ENCODE measurements at places on chromosomes 13 and 19.

DNA sequence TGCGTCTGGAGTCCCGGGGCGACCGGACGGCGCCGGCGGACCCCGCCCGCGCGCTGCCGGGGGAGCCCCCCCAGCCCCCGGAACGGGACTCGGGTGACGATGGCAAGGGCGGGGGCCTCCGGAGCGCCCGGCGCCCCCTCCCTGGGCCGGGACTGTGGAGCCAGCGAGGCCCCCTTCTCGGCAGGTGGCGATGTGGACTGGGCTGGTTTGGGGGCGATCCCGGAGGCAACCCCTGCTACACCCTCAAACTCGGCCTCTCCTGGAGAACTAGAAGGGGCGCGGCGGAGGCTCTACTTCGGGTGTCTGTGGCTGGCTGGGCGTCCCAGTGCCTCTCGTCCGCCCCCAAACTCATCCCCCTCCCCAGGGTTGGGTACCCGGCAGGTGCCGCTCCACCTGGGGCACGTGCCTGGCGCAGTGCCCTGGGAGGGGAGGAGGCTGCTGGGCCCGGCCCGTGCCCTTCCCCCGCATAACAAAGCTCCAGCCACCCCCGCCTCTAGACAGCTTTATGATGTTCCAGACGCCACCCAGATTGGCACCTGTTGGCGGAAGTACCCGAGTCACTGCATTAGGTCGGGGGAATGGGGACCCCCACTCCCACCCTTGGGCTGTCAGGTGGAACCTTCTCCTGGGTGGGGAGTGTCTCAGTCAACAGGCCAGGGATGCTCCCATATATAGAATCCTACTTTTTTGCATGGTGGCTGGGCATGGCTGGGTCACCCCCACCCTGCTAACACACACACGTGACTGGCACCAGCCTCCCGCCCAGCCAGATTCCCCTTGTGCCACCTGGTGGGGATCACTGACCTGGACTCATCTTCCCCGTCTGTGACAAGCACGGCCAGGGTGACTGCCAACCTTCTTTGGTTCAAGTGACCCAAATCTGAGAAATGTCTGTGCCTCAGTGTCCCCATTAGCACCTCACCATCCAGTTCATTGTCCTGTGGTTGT is 722 bp downstream of the PKN1 start:
- peak; percentile 4 for DNase-seq

DNA sequence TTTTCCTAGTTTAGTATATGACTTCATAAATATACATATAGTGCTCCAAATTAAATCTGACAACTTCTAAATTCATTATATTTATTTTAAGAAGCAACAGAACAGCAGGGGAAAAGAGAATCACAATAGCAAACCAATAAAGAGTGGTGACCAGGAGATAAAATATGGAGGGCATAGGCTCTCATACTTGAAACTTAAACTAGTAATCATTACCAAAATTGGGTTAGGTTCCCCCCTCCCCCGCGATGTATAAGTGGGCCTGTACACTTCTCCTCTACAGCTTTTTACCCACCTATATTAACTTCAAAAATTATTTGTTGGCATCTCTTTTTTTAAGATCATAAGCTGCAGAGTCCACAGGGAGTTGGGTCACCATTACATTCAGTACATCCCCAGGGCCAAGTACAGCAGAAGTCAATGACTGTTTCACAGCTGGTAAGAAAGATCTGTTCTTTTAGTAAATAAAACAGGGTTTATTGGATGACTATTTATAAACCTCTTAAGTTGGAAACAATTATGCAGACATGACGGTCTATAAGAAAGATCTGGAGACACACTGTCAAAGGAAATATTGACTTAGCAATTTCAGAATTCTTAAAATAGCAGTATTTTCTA is 29.4 kb downstream of the KLF12 start:
- DNase-seq, result no peak

DNA sequence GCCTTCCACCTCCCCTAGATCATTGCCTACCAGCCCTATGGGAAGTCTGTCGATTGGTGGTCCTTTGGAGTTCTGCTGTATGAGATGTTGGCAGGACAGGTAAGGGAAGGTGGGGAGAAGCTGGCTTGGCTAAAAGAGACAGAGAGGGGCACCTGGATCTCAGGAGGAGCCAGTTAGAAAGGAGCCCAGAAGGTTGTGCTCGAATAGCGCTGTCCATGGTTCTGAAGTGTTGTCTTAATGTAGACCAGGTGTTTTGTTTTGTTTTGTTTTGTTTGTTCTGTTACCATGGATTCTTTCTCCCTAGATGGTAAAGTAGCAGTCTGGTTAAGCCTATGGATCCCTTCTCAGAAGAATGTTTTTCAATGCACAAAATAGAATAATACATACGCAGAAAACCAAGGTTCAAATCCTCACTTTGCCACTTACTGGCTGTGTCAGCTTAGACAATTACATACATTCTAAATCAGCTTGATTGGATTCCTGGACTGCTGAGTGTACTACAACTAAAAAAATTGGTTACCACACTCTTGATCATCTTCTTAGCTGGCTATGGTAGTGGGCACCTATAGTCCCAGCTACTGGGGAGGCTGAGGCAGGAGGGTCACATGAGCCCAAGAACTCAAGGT is 5.9 kb upstream of the CACNG7 start:
- DNase-seq, result no peak

- DNase-seq, result peak; percentile 83
Observed at GRCh38 chr13:36673838-36674326, at the start of gene SERTM1. TSS of gene SERTM1 (plus strand) at chr13:36674020. CDS start at chr13:36695079, 21,059 bp downstream.

DNA sequence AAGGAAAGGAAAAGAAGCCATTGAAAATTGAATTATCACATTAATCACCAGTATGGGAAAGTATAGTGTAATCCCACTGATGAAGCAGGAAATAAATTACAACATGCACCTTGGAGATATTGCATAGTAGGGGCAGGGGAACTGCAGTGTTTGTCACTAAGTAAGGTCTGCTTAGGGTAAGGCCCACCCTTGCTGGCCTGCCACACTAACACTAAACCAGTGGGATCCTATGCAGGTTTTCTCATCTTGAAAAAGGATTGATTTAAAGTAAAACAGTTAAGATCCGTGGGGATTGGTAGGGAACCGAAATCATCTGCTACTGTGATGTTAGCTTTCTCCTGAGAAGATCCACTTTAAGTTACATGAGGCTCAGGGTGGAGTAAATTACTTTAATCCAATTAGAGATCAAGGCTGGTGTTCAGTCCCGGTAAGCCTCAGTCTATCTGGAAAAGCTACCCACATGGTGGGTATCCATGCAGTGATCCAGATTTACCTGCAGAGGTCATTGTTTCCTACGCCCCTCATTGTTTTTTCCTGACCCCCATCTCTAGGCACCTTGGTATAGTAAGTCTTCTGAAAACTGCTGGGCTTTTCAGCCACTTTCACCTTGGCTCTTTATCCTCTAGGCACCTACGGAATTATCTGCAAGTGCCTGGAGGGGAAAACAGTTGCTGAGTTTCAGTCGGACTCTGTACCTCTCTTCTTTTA is 1014.9 kb upstream of the ATXN8OS start:
- DNase-seq, result no peak

DNA sequence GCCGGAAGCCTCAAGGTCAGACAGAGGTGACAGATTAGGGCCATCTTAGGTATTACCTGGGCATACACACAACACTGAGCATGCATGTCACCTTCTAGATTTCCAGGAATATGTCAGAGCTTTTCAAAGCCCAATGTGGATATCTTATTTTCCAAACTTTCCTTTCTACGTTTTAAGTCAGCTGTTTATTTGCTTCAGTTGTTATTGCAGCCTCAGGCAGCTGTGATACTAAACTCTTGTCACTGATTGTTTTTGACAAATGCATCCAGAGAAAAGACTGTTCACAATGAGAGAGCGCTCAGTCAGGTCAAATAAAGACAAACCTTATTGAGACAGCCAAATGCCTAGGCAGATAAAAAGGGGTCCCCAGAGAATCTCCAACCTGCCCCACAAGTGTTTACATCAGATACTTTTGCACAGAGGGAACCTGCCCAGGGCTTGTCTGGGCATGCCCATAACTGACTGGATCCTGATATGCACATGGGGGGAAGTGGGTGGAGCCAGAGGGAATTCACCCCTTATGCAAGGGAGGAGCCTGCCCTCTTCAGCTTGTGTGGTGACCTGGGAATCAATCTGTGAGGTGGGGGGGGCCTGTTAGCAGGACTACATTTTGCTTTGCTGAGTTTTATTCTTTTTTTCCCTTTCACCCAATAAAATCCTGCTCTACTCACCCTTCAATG is 28.5 kb downstream of the MED4 start:
- DNase-seq, result no peak

DNA sequence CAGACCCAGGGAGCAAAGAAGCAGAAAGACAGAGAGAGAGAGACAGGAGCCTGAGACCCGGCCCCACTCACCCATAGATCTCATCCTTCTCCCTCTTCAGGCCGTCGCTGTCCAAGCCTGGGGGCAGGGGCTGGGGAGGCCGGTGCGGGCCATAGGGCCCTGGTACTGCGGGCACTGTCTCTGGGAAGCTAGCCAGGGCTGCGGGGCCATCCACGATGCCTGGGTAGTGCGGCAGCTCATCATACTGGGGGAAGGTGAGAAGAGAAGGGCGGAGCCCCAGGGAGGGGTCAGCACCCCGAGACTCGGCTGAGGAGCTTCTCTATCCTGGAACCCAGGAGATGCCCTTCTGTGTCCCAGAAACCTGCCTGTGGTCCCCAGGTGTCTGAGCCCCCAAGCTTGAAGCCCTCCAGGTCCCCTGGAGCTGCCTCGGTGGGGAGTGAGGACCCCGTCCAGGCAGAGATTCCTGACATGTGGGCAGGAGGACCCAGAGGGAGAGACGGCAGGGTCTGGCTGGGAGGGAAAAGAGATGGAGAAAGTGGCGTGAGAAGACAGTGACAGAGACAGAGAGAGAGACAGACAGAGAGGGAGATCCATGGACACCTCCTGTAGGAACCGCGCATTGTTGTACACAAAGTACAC is 2.1 kb downstream of the MEIS3 start:
- DNase-seq, result no peak

GRCh38 chr19:21483589-21484170 is 21.7 kb upstream of the ZNF429 start:
- DNase-seq, result no peak
